Urinary bladder (tissue), 4 donors: ENCODE measurements at places on chromosomes 3 and 15. TPM values are rescaled to one million over a fixed set of nuclear protein-coding genes. Genes with fewer than 3 reads are reported as not detected.

- no peak for DNase-seq
Measured at GRCh38 chr3:177411201-177411600, 213.9 kb upstream of the TBL1XR1 start.

DNA sequence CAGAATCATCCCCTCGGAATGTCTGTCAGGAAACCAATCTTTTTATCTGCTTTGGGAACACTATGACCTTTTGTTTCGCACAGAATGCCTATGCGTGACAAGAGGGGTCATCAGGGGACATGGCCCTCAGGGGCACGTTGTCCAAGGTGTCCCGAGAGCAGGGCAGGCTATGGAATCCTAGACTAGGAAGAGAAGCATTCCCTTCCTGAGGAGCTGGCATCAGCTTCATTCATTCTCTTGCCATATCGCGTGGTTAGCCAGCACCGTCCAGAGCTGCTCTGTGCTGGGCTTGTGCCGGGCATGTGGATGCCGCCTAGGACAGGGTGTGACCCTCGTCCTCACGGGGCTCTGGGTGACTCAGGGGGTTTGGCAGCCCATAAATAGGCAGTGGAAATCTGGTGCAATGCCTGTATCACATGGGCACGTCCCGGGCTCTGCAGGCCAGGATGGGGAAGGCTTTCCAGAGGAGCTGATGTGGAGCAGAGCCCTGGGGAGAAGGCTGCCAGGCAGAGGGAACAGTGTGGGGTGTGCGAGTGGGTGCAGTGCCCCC, 117.8 kb downstream of the TMEM266 start:
- no peak for DNase-seq

- DNase-seq = no peak
Measured at GRCh38 chr15:40250304-40250656, 11.4 kb downstream of the PAK6 start.

Gene PIF1
- polyA plus RNA-seq = 3.1 TPM

DNA sequence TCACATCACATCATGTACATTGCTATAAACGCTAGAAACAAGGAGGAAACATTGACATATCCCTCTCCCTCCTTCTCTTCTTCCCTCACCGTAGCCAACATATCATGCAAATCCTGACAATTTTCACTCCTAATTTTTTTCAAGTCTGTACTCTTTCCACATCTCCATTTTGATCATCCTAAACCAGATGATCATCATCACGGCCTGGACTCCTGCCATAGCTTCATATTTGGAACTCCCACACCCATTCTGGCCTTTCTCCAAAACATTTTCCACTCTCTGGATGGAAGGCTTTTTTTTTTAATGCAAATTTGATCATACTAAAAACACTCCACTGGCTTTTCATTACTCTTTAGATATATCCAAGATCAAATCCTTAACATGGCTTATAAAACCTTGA, 248.0 kb upstream of the CNTN3 start:
- DNase-seq = peak; percentile 26

DNA sequence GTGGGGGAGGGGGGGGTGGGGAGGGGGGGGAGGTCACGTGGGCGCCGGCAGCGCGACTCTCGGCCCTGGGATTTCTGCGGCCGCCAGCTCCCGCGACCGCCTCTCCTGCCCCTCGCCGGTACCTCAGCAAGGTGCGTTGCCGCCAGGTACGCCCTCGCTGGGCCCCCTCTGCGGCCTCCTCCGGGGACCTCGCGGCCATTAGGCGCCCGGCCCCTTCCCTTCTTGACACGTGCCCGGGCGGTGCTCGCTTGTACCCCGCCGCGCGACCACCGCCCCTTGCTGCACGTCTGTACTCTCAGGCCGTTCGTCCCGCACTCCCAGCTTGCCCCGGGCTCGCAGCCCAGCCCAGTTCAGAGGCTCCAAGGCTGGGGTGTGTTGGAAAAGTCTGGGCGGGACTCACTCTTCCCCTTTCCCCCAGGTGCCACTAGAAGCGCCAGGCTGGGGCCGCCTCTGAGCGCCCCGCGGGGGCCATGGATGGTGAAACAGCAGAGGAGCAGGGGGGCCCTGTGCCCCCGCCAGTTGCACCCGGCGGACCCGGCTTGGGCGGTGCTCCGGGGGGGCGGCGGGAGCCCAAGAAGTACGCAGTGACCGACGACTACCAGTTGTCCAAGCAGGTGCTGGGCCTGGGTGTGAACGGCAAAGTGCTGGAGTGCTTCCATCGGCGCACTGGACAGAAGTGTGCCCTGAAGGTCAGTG, at the start of gene MAPKAPK3:
Gene MAPKAPK3, plus strand, starts transcription at position 56 of the 696 bp plus-strand sequence. Its CDS starts 415 bp downstream, at position 471.
- no peak for DNase-seq

DNA sequence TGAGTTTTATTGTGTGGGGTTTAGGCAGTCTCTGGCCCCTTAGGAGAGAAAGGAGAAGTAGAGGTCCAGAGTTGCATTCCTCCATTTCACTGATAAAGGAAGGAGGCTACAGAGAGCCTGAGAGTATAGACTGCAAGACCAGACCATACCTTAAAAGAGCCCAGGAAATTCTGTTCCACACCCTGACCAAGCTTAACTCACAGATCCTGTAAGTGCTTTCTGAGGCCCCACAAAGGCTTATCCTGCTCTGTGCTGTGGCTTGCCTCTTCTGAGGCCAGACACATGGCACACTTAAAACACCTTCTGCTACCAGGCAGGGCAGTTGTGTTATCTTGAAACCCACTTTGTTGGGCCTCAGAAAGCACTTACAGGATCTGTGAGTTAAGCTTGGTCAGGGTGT, 39.2 kb upstream of the LEKR1 start:
- DNase-seq = no peak

GRCh38 chr3:195178124-195178910, 92.6 kb downstream of the XXYLT1 start:
- no peak for DNase-seq
